ENCODE measurements at places on chromosomes 6 and 20.

DNA sequence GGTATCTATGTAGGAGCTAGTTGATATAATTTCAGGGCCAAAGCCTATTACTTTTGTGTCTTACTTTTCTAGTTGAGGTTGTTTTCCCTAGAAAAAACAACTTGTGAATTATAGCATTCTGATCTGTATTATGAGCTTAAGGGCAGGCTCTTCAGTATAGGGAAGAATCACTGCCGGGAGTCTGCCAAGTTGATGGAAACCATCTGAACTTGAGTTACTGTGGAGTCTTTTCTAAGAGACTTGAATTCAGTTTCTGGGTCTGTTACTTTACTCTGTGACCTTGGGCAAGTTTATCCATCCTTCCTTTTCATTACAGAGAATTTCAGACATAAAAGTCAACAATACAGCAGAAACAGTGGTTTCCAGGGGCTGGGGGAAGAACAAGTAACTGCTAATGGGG, 2.1 kb upstream of the CASS4 start:
- no peak for DNase-seq

DNA sequence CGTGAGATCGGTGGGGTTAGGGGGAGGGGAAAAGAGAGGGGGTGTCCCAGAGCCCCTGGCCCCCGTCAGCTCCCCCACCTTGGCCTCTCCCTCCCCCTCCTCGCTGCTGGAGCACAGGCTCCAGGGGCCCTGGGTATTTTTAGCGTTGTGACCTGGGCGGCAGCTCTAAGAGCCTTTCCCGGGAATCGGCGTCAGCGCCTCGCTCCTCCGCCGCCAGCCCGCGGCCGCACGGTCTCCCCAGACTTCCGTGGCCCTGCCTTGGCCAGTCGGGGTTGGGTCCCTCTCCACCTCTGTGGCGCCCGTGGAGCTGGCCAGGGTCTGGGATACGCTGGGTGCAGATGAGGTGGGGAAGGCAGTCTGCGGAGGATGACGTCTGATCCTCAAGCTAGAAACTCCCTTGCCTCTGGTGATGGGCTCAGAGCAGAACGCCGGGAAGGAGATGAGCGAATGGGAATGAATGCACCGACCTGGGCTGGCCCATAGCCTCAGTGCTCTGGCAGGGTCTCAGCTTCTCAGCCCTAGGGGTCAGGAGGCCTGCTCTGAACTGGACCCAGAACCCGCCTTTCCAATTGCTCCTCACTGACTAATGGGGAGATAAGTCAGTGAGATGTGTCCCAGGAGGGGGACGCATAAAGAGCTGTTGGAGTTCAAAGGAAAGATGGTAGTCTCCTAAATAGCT, 883 bp upstream of the DBNDD2 start:
- DNase-seq, result peak; percentile 37

DNA sequence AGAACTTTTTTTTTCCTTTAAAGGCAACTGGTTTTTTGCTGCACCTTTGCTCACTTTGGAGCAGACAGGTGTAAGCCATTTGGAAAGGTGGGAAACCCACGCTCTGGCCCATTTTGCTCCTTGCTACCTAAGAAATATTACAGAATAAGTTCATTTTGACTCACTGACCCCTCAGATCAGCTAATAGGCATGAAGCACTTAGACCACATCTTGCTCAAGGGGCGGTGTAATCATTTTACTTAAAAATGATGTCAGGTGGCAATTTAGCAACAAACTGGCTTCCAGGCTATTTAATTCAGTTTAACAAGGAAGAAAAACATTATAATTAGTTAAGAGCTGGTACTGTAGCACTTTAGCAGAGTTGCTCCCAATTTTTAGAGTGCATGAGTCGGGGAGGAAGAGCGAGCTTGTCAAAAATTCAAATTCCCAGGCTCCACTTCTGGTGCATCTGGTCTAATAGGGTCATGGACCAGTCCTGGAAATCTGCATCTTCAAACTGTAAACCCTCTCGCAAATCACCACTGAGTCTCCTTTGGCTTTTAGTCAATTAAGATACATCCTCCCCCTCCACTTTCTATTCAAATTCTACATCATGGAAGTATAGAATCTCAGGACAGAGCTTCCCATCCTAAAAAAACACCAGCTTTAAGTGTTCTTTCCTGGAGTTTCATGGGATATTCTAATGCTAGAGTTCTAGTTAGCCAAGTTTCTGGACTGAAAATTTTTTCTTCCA, 38.2 kb downstream of the JAG1 start:
- DNase-seq, result no peak

DNA sequence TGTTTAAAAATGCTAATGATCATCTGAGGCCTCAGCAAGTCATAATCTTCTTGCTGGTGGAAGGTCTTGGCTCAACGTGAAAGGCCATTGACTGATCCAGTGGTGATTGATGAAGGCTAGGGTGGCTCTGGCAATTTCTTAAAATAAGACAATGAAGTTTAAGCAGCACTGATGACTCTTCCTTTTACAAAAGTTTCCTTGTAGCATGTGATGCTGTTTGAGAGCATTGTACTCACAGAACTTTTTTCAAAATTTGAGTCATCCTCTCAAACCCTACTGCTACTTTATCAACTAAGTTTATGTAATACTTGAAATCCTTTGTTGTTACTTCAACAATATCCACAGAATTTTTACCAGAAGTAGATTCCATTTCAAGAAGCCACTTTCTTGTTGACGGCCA, 382.3 kb downstream of the ESR1 start:
- no peak for DNase-seq

DNA sequence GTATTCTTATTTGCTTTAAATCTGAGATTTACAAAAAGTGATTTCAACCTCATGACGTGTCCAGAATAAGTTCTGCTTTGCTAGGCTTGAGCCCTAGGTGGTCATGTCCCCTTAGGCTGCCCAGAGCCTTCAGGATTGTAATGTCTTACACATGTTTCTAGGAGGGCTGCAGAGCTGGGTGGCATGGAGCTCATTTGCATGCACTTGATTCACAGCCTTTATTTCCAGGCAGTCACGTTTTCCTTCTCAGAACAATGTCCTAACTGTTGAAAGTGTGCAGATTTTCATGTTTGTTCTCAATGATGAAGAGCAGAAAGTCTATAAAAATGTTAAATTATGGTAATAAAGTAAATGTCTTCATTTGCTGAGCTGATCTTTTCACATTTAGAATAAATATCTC, 448.6 kb upstream of the SOX4 start:
- no peak for DNase-seq

DNA sequence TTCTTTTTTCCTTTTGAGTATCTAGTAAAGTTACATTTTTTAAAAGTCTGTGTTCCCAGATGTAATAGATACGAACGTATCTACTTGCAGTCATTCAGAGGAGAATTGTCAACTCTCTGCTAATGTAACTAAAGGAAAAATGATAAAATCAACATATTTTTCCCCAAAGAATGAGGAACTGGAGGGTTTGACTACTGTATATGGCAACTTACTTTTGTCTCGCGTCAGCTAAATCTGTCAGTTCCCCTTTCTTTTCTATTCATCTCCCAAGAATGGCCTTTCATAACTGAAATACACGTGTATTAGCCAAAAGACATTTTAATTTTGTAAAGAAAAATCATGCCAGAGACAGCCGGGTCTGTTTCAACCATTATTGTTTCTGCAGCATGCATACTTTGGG, 5.4 kb downstream of the EYA2 start:
- DNase-seq, result no peak

- no peak for DNase-seq
Observed at GRCh38 chr6:11069760-11070159, 23.9 kb upstream of the SMIM13 start.

- no peak for DNase-seq
Observed at GRCh38 chr20:58584881-58585752, 66.0 kb upstream of the STX16 start.

DNA sequence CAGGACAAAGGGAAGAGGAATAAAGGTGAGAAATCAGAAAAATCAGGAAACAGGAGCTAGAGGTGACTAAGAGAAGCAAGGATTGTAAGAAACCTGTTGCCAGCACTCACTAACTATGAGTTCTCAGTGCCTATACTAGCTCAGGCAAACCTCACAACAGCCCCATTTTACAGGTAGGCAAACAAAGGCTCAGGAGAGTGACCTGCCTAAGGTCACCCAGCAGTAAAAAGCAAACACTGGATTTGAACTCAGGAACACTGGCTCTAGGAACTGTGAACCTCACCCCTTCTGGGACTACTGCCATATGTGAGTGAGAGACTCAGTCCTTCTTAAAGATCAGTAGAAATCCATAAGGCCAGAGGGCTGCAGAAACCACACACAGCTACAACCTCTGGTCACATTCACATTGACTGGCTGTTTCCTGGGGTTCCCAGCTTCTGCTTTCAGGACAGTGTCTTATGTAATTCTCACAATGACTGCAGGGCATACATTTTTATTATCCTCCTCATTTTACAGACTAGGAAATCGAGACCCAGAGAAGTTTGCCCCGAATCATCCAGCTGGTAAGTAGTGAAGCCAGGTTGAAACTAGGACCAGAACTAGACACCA, 80.7 kb upstream of the MAFB start:
- DNase-seq, result no peak

DNA sequence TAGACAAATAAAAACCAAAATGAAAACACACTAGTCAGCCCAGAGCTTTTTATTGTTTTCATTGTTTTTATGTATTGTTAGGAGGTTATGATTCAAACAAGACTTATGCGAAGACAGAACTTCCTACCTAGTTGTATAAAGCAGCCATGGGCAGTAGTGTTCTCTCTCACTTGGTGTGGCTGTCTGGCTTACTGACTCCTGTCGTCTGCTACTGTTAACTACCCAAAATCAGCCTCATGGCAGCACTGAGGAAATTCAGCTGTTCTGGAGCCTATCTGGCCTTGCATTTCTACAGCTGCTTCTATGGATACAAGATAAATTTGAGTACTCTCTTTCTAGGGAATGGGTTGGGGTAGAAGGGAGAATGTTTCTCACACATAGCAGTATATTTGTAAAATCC, 20.4 kb downstream of the VTA1 start:
- no peak for DNase-seq

- DNase-seq, result no peak
Observed at GRCh38 chr20:51468636-51469035, 73.9 kb downstream of the NFATC2 start.

- no peak for DNase-seq
Observed at GRCh38 chr6:41325446-41326066, 9.9 kb upstream of the NCR2 start.

GRCh38 chr20:3242172-3242692, 3.2 kb upstream of the SLC4A11 start:
- DNase-seq, result no peak

DNA sequence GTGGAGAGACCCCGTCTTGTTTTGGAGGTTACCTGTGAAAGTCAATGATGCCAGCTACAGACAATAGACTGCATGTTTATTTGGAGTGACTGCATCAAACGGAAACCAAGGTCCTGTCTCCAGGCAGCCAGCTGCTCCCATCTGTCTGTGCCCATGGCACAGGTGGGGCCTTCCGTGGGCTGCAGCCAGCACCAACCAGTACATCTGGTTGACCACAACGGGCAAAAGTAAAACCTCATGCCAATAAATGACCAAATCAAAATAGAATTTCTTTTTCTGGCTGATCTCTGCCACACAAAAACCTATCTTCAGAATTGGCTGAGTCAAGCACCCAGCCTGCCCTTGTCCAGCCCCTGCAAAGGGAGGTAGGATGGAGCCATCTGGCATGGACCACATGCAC, 33.5 kb downstream of the DLL1 start:
- DNase-seq, result no peak

DNA sequence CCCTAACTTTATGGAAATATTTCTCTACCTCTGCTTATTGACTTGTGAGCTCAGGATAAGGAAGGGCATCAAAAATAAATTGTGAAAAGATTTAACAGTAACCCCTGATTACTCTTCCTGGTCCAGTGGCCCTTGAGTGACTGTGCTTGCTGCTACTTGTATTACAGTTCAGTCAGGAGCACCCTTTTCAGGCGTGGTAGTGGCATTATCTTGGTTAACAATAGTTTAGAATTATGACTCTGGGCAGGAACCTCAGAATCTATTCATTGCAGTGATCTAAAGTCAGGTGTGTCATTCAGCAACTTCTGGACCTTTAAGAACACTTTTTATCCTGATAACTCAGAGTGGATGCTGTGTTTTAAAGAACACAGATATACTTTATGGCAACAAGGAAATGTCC, 43.4 kb downstream of the FAM135A start:
- no peak for DNase-seq

DNA sequence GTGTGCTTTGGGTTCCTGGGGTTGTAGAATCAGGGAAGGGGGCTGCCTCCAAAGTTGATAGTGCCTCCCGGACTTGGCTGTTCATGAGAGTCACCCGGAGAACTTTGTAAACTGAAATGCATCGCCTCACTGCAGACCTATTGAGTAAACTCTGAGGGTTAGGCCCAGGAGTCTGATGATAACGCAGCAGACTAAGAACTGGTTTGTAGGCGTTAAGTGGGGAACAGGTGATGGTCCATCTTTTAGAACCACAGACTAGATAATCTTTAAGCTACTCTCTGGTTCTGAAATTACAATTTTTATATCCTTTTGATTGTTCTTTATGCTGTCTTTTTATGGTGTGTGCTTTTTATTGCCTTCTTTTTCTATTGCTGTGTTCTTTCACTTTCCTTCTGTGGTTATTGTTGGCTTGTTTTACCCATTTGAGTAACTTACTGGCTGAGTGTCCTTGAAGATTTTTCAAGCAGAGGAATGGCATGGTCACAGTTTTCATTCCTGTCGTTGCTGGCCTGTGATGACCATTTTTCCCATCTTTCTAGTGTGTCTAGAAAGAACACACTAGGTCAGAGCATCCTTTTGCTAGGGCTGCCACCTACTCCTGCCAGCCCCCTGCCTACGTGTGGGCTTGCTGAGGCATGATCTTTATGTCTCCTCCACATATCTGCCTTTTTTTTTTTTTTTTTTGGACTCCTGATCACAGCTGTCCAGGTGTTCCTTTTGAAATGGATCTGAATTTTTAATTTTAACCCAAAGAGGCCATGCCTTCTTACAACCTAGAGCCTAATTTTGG, 30.9 kb downstream of the LRRC1 start:
- no peak for DNase-seq

DNA sequence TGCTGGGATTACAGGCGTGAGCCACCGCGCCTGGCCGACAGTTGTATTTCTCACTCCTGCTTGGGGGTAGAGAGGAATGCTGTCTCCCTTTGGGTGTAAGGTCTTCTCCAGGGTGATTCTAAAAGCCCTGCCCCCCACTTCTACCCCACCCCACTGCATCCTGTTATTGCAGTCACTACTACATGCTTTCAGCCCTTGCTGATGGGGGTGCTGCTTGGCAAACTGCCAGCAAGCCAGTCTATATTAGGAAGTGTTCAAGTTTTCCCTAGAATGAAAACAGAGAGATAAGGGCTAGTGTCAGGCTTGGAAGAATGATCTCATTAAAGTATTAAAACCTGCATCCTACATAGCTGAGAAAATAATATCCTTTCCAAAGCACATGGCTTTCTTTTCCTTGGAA, 31.3 kb downstream of the TTI1 start:
- DNase-seq, result peak; percentile 15

DNA sequence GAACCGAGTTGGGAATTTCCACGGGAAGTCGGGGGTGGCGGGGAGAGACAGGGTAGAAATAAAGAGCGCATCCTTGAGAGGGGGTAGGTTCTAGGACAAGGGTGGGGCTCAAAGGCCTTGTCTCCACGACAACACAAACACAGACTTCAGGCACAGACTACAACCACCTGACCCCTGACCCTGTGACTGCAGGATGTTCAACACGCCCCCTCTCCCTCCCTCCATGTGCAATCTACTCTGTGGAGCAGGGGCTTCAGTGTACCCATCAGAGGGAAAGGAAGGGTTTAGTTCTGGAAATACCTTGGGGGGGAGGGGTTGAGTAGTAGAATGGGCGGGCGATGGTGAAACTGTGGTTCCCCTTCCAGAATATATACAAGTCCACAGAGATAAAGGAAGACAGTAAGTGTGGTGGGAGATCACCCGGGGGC, 651 bp upstream of the TAPBP start:
- peak; percentile 66 for DNase-seq

GRCh38 chr20:61756966-61757677, 308.6 kb downstream of the TAF4 start:
- no peak for DNase-seq

Measured in stimulated activated naive CD4-positive, alpha-beta T cell (primary cell).